NCI-H1436 treated with DMSO at 0.1 percent for 48 hours (cell line): ENCODE measurements at places on chromosomes 11 and 22.

DNA sequence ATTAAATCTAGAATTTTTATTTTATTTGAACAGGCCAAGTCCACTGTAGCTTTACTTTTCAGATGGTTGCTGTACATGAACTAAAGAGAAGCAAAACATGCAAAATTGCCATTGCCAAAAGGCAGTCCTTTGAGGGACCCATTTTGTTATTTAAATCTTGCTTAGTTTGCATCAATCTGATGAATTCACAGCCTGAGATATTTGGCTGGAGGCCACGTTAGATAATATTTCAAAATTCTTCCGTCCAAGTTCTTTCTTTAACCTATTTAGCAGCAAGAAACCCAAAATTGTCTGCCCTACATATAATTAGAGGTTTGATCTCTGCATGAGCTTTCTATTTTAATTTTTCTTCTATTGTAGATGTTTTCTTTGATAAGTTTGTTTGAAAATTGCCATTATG, 1706.9 kb upstream of the RAG2 start:
- no peak for DNase-seq

GRCh38 chr11:123268156-123268555, 73.1 kb upstream of the CLMP start:
- no peak for DNase-seq

DNA sequence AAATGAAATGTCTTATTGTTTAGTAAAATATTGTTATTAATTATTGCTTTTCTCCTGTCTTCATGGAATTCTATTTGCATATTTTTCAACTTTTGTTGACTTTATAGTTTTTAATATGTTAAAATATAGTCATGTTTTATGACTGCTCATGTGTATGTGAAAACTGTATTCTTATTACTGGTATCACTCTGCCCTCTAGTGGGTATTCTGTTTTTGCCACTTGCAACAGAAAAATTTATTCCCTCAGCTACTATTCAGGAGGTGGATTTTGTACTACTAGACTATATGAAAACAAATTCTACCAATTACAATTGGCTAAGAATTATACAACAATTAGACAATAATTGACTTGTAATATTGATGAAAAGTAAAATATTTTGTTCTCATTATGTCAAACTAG, 45.0 kb downstream of the OR4C6 start:
- no peak for DNase-seq

DNA sequence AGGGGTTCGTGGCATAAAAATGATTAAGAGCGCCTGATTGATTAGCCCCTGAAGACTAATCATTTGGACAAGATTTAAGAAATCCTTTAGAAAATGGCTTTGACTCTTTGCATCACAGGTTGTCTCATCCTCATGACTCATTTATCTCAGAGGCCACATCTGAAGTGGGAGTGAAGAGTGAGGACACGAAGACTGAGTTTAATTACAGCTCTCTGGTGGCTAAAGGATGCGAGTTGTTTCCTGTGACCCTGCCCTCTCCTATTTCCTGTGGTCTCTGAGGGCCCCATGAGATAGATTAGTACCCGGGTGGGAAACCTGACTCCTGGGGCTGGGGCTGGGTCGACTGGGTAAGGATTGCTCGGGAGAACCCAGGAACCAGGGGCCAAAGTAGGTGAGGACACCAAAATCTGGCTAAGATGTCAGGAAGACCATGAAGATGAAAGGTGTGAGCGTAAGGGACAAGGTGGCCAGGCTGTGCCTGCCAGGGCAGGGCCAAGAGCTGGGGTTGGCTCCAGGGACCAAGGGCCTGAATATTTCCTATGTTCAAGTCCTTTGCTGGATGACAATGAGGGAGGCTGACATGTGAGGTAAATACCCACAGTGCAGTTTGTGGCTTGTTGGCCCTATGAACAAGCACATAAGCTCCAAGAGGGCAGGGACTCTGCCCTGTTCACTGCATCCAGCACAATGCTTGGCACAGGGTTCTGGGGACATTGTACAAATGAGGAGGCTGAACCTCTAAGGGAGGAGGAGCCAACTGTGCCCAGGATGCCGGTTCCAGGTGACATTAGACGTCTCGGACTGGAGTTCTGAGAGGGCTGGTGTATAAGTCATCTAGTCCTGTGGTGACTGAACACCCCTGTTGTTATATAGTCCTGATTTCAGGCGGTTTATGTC, 3.6 kb downstream of the OTOG start:
- no peak for DNase-seq

DNA sequence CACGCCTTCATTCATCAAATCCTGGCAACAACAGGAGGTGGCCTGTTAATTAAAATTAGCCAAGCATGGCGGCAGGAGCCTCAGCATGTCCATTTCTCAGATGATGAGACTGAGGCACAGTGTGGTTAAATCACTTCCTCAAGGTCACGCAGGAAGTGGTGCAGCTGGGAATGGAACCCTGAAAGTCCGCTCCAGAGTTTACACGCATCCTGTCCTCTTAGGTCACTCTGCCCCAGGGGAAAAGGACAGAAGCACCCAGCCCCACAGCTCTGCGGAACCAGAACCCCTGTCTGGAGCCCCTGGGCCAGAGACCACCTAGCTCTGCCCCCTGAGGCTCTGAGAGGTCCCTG, 19.6 kb downstream of the RPL3 start:
- no peak for DNase-seq

GRCh38 chr11:334264-334994, 13.8 kb upstream of the IFITM3 start:
- peak; percentile 14 for DNase-seq

DNA sequence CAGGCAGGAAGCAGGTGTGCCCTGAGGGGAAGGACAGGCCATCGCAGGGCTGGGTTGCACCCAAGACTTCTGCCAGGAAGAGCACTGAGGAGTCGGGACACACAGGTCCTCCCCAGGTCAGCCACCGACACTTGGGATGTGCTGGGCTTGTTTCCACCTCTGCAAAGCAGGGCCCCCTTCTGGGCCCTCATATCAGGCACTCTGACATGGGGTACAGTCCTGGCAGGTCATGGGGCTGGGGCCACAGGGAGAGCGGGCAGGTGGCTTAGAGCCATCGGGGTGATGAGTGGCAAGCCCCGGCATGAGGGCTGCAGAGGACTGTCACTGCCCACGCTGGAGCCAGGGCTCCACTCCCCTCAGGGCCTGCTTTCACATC, 7.9 kb upstream of the ADORA2A start:
- no peak for DNase-seq

DNA sequence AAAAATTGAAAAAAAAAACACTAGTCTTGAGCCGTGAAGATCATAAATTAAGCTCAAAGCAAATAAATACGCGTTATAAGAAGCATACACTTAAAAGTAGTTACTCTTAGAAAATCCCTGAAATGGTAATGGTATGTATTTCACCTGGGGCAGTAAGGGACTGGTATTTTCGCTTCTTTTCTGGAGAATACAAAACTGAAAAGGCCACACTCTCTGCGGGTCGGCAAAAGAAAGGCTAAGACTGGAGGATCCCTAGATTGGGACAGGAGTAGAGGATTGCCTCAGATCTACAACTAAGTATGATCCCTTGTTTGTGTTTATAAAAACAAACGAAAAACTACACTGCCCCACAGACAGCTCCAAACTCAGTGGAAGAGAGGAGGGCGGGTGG, 617 bp downstream of the TSG101 start:
- DNase-seq: no peak

- no peak for DNase-seq
These were observed 83.3 kb downstream of the DGCR2 start for GRCh38 chr22:19038728-19039447.

GRCh38 chr11:13343931-13344717, 66.5 kb downstream of the BMAL1 start:
- no peak for DNase-seq

- no peak for DNase-seq
These were observed 111.8 kb upstream of the TMEM45B start for GRCh38 chr11:129703846-129704245.

GRCh38 chr22:50247748-50248147, 2.9 kb upstream of the TUBGCP6 start:
- DNase-seq: no peak

GRCh38 chr11:64476881-64477280, 114.1 kb upstream of the SLC22A12 start:
- DNase-seq: no peak

- no peak for DNase-seq
These were observed 3.7 kb downstream of the SERPIND1 start for GRCh38 chr22:20777420-20778177.

DNA sequence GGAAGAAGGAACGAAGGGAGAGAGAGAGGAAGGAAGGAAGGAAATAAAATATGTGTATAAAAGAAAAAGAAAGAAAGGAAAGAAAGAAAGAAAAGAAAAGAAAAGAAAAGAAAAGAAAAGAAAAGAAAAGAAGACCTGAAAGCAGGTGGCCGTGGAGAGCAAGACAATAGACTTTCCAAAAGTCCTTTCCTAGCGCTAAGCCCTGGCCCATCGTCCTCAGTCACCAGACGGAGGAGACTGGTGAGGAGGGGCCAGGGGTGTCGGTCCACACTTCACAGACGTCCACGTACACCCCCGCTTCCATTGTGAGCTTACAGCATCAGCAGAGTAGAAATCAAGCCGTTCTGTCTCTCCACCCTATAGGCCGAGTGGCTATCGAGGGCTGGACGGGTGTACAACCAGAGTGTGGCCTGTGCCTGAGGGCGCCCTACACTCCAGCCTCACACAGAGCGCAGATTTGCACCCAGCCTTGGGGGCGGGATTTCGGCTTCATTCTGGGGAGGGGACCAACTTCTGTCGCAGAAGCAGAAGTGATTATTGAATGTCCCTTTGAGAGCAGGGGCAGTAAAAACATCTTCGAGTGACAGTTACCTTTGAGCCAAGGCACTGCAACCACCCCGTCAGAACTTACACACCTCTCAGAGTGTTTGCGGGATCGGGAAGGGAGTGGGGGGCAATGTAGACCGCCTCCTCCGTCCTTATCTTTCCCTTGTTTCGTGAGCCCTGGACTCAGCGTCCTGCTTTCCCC, 2.0 kb upstream of the BSX start:
- DNase-seq: no peak

DNA sequence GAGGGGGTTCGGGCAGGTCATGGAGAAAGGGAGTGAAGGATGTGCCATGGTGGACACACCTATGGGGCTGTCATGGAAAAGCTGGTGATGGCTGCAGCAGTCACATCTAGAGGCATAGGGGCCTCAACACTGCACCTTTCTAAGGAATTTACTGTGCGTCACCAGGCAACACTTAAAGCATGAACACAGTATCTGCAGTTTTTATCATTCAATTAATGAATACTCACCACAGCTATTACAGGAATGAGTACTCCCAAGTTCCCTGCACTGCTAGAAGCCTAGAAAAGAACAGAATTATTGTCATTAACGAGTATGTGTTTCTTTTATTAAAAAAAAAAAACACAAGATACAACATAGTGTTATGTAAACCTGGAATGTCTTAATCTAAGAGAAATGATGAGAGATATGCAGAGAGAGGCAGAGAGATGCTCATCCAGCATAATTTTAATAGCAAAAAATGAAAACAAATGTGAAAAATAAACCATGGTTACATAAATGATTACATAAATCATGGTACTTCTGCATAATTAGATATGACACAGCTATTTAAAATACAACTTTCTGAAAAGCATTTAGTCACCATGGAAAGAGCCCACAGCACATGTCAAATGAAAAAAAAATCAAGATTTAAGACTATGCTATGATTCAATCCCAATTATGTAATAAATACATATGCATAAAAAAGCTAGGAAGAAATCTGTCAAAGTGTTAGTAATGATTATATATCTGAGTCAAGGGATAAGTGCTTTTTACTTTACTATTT, 19.2 kb downstream of the SERPIND1 start:
- no peak for DNase-seq

DNA sequence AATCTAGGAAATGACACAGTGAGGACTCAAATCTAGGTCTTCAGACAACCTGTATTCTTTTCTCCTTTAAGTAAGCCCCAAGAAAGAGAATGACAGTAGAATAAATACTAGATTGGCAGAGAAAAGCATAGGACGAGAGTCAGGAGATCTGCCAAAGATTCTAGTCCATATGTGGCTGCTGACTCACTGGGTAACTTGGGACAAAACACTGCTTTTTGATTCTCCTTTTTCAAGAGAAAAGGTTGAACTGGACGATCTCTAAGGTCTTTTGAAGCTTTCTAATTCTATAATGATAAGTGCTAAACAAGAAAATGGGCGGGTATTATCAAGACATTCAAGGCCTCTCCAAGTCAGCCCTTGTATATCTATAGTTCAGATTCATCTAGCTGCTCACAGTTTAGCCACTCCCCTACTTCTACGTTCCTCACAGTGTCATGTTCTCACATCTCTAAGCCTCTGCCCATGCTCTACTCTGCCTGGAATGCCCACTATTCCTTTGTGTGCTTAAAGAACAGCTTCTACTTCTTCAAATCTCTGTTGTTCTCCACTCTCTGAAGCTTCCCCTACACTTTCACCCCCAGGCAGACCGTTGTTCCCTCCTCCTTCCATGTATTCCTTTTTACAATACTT, 53.0 kb downstream of the RELT start:
- DNase-seq: no peak

GRCh38 chr11:57294225-57295131, 30.3 kb downstream of the TNKS1BP1 start:
- no peak for DNase-seq

- no peak for DNase-seq
These were observed 860 bp downstream of the PRMT3 start for GRCh38 chr11:20388096-20389055.

- no peak for DNase-seq
These were observed 78.5 kb downstream of the TRAF6 start for GRCh38 chr11:36431429-36432092.

GRCh38 chr11:25910086-25910485, 421.8 kb upstream of the ANO3 start:
- DNase-seq: no peak

GRCh38 chr11:41301023-41301422, 158.4 kb downstream of the LRRC4C start:
- DNase-seq: no peak

- no peak for DNase-seq
These were observed 8.0 kb upstream of the PDGFB start for GRCh38 chr22:39252461-39253434.

DNA sequence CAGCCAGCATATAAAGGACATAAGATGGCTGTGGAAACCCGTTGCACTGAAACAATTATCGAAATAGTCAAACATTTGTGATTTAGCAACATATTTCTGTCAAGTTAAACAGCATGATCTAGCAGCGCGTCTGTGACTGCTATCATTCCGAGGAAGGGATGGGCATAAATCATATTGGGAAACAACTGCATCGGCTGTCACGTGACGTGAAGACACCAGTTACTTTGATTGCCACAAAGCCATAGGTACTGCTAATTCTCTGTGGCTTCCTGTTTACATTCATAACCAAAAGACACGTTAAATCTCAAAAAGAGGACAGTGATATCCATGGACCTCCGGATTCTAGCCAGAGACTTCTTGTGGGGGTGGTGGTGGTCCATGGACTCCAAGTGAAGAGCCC, 87.8 kb downstream of the CACNA1I start:
- DNase-seq: no peak

GRCh38 chr11:77813256-77813655, 7.3 kb downstream of the RSF1 start:
- DNase-seq: no peak

DNA sequence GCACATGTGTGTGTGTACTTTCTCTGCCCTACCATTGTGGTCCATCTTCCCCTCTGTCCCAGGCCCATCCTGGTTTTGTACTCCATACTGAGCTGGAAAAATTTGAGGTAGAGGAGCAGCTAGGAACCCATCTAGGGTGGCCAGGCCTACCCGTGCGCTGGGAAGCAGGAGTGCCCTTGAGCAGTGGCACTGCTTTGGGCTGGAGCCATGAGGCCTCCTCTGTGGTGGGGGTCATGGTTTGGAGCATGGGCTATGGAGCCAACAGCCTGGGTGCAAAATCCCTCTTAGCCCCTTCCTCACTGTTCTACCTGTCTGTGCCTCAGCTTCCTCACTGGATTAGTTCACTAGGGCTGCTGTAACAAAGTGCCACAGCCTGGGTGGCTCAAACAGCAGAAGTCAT, 21.9 kb upstream of the ALG8 start:
- DNase-seq: no peak
